ENCODE measurements at places on chromosomes 1 and 21.
A peak's percentile ranks its signal among the peaks of the same experiment; 100 is the strongest.

DNA sequence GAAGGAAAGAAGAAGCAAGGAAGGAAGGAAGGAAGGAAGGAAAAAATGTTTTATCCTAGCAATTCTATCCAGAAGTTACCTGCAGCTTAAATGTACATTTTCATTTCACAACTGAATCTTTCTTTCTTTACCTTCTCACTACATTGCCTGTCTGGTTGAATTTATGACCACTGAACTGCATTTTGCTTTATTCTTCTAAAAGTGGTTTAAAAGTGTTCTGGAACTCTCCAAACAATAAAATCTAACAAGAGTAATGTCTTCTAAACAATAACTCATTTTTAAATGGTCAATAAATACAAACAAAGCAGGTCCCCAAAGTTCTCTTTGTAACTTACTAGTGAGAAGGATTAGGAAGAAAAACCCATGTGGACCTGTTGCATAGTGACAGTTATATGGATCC is 587.5 kb upstream of the NEGR1 start:
- DNase-seq: no peak

- no peak for DNase-seq
These were observed 40.1 kb downstream of the ARHGEF16 start for GRCh38 chr1:3494321-3495308.

GRCh38 chr1:25020173-25020845 is 90.2 kb upstream of the RUNX3 start:
- DNase-seq: no peak

GRCh38 chr21:22120616-22121266 is 1122.5 kb downstream of the NCAM2 start:
- DNase-seq: no peak

DNA sequence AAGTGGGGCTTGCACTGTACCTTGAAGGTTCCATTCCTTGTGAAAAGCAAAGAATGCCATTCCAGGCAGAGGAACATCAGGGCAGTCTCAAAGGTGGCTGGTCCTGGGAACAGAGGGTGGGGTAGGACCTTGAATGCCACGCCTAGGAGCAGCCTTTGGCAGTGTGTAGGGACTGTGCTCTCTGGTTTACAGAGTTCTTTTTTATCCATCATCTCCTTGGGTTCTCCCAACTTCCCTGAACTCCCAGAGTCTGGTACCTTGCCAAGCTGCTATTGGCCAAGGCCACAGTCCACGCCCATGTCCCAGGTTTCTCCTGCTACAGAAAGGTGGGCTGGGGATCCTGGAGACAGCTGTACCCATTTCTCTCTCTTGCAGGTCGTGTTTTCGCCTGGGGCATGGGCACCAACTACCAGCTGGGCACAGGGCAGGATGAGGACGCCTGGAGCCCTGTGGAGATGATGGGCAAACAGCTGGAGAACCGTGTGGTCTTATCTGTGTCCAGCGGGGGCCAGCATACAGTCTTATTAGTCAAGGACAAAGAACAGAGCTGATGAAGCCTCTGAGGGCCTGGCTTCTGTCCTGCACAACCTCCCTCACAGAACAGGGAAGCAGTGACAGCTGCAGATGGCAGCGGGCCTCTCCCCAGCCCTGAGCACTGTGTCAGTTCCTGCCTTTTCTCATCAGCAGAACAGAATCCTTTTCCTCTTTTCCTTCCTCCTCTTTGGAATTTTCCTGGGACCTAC is 15.3 kb upstream of the TRNAU1AP start:
- no peak for DNase-seq

GRCh38 chr1:103900005-103900404 is 150.3 kb downstream of the AMY1C start:
- no peak for DNase-seq

DNA sequence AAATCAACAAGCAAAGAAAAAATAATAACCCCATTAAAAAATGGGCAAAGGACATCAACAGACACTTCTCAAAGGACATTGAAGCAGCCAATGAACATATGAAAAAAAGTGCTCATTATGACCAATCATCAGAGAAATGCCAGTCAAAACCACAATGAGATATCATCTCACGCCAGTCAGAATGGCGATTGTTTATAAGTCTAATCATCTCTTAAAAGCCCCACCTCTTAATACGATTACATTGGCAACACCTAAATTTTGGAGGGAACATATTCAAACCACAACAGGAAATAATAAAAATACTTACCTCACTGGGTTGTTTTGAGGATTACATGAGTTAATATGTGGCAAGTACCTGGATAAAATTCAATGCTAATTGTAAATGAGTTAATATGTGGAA is 57.1 kb upstream of the PLPPR4 start:
- no peak for DNase-seq

DNA sequence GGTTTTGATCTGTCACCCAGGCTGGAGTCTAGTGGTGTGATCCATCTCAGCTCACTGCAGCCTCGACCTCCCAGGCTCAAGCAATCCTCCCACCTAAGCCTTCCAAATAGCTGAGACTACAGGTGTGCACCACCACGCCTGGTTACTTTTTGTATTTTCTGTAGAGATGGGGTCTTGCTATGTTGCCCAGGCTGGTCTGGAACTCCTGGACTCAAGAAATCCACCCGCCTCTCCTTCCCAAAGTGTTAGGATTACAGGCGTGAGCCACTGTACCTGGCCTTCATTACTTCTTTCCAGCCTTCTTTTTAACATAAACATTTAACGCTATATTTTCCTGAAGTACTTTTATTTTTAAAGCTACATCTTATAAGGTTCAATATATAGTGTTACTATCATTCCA is 18.4 kb upstream of the HMGCL start:
- DNase-seq: no peak

DNA sequence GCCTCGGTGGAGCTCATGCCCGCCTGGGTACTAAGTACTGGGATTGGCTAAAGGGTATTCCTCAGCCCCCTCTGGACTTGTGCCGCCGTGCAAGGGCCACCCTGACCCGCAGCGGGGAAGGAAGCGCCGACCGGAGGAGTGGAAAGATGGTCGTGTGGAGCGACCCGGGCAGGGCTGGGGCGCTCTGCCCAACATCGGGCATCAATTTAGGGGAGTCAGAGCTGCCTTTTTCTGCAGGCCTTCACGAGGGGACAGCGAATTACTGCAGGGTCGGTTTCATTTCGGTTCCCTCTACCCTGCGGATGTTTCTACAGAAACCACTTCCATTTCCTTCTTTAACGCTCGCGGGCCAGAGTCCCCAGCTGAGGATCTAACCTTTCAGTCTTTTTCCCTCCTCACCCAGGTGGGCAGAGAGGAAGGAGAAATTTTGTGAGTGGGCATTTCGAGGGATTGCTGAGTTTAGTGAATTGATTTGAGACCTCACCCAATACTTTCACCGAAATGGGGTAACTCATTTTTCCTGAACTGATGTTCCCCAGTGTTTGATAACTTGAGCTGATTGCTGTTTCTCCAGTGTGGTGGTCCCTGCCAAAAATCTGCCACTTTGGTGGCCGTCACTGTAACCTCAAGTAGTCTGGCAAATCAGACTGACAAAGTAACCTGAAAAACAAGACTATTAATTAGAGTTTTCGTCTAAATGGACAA is 1.1 kb downstream of the TOR1AIP1 start:
- DNase-seq: peak; percentile 43

DNA sequence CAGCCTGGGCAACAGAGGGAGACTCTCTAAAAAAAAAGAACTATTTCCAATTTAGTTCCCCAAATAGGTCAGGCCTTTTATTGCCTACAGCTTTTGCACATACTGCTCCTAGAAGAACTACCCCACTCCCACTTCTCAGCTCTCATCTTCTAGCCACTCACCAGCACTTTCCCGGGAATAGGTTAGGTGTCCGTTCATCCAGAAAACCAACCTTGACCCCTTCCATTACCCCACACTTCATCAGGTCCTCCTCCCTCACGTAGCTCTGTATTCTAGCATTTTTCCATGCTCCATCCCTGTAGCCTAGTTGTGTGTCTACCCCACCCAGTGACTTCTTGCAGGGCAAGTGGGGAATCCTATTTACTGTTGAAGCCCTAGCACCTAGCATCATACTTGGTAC is 42.6 kb downstream of the C8B start:
- DNase-seq: no peak

- DNase-seq: no peak
These were observed 3.1 kb downstream of the PANK4 start for GRCh38 chr1:2523191-2523890.

DNA sequence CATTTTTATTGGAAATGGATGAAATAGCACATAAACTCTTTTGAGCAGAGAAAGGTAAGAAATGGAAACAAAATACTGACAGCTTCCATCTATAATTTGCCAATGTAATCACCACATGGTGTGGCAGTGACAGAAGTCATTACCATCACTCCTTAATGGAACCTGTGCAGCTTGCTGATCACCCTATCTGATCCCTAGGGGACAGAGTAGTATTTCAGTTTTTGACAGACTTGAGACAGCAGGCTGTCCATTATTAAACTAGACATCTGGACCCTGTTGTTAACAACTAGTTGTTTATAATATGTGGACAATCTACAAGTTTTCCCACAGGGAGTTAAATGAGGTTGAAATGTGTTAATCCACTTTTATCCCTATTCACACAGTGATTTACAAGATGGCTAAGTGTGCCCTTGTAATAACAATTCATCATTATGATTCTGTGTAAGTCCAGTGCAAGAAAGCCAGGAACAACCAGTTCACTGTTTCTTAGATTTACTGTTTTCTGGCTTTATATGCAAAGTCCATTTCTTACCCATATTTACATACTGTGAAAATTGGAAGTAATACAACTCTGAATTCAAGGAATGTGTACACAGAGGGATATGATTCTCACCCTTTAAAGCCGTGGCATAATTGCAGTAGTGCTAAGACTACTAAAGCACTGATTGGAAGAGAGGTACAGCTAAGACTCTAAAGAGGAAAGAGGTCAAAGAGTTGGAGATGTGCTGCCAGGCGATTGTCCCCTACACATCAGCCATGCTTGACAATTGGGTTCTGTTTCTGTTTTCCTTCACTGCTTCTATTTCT is 9.1 kb downstream of the KCNT2 start:
- no peak for DNase-seq

DNA sequence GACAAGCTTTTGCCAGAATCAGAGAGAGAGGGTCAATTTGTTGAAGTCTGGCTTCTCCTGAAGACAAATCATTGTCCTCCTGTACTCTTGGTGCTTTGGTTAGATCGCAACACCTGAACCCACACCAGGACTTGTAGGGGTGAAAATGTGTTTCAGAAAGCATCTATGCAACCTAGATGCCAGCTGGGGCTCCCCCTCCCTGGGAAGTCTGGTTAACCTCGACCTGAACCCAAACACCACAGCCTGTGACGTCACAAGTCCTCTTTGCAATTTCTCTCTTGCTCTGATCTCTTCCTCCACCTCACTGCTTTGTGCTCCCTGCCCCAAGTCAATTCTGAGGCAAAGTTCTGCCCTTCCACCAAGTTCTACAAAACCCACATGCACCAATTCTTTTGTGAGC is 42.8 kb upstream of the USP24 start:
- DNase-seq: peak; percentile 41

GRCh38 chr1:229694053-229694693 is 68.1 kb downstream of the URB2 start:
- DNase-seq: no peak

GRCh38 chr1:226984521-226985238 is 44.6 kb downstream of the COQ8A start:
- no peak for DNase-seq

GRCh38 chr1:63611231-63611630 is 18.0 kb downstream of the PGM1 start:
- DNase-seq: no peak

GRCh38 chr21:45508607-45509565 is 33.4 kb downstream of the SLC19A1 start:
- DNase-seq: no peak

DNA sequence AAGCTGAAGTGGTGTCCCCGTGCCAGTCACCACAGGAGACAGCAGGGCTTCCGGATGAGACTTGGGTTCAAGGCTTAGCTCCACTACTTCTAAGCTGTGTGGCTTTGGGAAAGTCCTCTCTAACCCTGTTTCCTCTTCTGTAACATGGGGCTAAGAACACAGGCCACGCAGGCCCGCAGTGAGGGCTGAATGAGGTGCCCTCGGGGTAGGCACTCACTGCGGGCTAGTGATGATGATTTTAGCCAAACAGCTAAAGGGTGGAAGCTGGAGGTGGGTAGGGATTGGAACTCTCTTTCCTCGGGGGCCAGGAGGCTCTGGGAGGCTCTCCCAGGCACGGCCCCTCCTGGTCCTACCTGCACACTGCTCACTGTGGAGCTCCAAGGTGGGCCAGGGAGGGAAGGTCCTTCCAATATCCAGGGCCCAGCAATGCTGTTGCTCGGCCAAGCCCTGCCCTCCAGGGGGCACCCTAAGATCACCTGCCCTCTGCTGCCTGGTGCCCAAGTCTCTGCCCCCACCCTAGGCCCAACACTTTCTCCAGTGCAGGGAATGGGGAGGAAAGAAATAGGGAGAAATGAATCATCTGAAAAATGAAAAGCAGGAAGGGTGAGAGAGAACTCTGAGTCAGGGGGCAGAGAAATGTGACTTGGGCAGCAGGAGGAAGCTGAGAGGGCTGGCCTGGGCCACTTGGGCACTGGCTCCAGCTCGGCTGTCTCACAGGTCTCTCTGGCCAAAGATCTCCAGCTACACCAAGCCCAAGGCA is 19.2 kb upstream of the EVA1B start:
- peak; percentile 42 for DNase-seq

DNA sequence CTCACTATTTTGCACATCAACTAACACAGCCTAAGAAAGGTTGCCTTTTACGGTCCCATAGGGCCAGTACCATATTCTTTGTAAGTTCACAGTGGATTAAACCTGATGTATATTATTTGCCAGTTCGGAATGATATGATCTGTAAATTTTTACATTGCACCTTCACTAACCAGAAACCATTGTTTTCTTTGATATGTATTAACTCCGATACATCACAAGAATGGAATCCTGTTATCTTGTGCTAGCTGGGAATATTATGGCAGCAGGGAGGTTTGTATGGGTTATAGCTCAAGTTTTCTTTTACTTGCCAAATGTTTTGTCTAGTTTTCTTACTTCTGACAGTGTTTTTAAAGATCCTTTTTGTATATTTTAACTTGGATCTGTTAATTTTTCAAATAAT is 51.4 kb upstream of the S1PR1 start:
- DNase-seq: no peak

- DNase-seq: no peak
These were observed 117.8 kb upstream of the PLXNA2 start for GRCh38 chr1:208362011-208362410.
